ENCODE measurements at places on chromosomes 1 and 21. TPM values are rescaled to one million over a fixed set of nuclear protein-coding genes. Genes with fewer than 3 reads are reported as not detected.
A peak's percentile ranks its signal among the peaks of the same experiment; 100 is the strongest.

RGS8 gene
- total RNA-seq, result not detected

ATP1A4 gene
- not detected for total RNA-seq

DNA sequence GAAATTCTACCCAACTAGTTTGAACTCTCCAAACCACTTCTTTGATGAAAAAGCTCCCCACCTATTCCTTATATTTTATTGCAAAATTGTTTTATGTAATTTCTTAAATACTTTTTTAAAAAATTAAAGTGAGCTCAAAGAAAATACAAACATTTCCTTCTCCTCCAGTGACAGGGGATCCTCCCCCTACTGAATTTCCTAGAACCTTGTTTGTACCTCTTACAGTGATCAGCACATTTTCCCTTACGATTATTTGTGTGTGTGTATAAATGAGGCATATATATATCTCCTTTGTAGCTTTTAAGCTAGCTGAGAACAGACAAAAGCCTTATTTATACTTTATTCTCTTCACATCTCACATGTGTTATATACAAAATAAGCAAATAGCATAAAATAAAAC is 44.4 kb downstream of the VAV3 start:
- no peak for DNase-seq

GRCh38 chr1:33433509-33434362 is 2.8 kb upstream of the PHC2 start:
- peak; percentile 35 for DNase-seq

- no peak for DNase-seq
Measured at GRCh38 chr1:108009603-108010195, 44.7 kb upstream of the VAV3 start.

DNA sequence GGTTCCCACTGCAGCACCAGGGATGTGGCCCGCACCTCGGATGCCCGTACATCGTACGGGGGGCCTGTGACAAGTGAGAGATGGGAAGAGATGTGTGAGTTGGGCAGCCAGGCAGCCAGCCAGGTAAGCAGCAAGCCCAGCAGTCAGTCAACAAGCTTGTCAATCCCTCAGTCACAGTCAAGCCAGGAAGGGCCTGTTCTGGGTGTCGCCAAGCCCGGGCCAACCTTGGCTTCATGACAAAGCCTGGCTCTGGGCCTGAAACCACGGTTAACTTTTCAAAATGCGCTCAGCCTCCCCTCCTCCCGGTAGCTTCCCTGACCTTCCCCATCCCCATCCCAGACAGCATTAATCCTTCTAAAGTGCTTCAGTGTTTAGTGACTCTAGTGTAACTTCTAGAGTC is 31.8 kb downstream of the MYOM3 start:
- no peak for DNase-seq

DNA sequence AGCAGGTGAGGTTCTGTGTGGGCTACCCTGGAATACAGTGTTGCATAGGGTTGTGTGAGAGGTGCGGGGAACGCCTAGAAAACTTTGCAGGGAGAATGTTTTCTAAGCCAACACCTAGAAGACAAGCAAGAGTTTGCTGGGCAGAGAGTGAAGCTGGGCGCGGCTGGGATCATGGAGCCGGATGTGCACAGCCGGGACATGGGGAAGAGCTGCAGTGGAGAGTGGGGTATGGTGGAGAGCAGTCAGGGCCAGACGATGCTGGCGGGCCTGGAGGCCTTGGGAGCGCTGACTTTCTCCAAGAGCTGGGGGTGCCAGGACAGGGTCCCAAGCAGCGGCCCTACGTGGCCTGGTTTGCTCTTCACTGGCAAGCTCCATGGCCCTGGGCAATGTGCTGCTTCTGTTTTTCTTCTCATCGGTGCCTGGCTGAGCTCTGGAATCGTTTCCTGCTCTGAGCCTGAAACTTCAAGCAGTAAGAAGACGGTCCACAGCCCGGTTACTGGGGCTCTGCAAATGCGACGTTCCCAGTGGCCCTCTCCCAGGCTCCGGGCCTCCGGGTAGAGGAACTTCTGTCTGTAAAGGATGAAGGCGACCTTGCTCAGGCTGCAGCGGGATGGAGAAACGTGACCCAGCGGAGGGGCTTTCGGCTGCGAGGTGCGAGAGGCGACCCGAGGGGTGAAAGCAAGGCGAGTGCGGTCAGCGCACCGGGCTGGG is 51.9 kb upstream of the CD34 start:
- DNase-seq, result peak; percentile 30

NCF2 gene
- total RNA-seq, result 4.1 TPM

- DNase-seq, result no peak
Measured at GRCh38 chr1:117030271-117030877, 28.8 kb downstream of the CD101 start.

Measured in gastrocnemius medialis (tissue), 4 donors.